ENCODE measurements at places on chromosomes 2 and 18.

DNA sequence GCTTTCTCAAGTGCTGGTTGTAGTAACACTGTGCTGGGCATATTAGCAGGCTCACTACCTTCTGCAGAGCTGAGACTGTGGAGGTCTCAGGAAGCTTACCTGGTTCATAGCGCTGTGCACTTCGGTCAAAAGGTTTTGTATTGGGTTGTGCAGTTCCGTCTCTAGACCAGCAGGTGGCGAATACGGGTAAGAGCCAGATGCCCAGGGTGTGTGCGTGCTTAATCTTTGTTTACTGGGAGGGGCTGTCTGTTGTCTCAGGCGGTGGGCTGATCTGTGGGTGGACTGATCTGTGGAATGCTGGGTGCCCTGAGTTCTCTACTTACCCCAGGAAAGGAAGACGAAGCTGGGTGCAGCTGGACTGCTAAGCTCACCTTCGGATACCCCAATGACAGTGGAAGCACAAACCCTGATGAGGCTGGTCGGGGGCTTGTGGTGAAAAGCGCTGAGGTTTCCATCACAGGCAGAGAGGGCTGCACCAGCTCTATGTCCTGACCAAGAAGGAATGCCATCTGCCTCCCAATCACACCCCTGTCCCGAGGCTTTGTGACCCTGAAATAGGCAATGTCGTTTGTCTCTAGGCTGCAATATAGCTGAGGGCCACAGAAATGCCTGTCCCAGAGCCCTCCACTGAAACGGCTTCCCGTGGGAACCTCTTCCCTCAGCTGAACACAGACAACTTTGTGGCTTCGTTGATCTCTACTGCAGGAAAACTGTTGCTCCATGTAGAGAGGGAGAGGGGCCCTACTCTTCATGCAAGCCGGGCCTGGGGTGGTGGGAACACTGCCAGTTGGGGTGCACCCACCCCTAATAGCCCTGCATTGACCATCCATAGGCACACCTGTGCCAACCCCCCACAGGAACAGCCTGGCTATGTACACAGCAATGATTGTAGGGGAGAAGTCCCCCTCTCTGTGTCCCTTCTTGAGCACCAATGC lies 45.9 kb upstream of the FAM117B start:
- peak; percentile 62 for DNase-seq

DNA sequence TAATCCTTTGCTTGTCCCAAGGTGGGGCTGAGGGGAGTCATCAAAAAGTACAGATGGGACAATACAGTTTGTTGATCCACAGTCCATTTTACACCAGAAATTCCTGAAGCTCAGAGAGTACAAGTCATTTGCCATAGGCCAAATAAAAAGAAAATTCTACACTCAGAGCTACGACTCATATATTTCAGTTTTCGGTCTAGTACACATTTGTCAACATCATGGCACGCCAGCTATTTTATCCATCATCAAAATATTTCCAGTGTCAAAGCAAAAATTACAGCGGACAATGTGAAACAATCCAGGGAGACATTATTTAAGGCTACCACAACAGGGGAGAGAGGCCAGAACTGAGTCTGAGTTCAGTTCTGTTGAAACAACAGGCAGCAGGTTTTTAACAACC lies 587.5 kb upstream of the DSEL start:
- DNase-seq: peak; percentile 40

GRCh38 chr2:40208463-40208862 lies 243.4 kb downstream of the SLC8A1 start:
- no peak for DNase-seq

DNA sequence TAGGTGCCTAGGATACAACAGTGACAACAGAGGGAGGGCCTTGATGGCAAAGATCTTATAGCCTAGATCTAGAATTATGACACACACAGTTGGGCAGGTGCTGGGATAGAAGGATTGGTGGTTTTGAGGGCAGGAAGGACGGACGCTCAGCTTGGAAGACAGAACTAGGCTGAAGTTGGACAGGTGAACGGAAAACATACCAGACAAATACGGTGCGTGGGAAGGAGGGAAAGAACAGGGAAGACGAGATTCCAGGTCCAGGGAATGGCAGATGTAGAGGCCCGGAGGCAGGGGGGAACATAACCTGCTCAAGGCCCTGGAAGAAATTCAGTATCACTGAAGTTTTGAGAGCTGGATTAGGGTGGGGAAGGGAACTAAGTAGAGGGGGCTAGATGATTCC lies 40.8 kb downstream of the CRACDL start:
- no peak for DNase-seq

DNA sequence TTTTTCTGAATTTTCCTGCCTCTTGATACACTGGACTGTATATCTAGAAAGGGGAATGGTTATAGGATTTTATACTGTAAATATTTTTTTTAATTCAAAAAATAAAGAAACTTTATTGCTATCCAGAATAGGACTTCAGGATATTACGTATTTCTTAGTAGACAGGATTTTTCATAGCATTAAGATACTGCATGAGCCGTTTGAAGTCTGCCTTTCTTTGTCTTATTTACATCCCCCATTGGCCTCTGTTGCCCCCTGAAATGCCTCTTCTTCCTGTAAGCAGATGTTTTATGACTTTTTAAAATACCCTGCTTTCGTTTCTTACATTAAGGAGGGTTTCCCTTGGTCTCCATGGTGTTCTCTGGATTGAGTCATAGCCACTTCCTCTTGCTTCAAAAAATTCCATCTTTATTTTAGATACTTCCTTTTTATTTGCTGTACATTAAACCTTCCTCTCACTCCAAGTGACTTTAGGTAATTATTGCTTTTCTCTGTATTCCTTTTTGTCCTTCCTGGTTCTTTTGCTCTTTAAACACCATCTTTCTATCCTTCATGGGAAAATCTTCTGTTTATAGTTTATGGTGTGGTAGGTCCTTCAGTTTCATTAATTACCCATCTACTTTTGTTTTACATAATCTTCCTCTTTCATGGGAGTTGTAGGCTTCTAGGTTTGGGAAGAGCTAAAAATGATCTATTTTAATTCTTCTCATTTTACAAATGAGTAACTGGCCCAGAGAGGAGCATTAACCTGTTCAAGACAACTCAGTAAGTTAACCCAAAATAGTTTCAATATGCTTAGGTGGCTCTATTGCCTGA lies 72.6 kb downstream of the ZNF532 start:
- DNase-seq: peak; percentile 47

GRCh38 chr2:80299661-80300060 lies 4.9 kb downstream of the LRRTM1 start:
- no peak for DNase-seq

- no peak for DNase-seq
Measured at GRCh38 chr2:240309214-240309613, 126.2 kb upstream of the GPC1 start.

DNA sequence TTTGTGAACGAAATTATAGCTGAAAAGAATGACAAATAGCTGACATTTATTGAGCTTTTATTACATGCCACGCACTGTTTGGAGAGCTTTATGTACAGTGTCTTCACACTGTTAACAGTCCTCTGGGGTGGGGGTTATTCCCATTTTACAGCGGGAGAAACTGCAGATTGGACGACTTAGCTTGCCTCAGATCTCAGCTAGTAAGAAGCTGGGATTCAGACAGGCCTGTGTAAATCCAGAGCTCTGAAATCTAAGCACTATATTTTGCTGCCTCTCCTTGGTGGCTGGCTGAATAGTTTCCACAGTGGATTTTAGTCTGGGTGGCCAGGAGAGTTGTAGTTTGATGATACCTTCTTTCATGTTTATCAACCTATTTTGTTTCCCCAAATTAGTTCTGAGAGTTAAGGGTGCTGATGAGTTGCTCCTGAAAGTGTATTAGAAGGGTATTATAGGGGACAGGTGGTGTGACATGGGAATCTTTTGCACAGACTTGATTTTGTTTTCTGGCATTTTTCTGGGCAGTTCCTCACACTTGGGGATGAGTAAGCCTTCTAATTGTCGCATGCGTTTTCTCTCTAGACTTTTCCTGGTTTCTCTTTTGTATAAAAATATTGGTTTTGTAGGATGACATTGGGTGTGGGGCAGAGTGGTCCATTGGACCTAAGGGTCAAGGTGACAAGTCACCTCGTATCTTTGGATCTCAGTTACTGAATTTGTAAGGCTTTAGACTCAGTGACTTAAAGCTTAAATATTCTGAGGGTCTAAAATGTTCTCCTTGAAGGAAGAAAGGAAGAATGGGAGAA lies 1.5 kb downstream of the ACSL3 start:
- peak; percentile 53 for DNase-seq

GRCh38 chr2:1868683-1869141 lies 124.4 kb upstream of the PXDN start:
- DNase-seq: no peak

DNA sequence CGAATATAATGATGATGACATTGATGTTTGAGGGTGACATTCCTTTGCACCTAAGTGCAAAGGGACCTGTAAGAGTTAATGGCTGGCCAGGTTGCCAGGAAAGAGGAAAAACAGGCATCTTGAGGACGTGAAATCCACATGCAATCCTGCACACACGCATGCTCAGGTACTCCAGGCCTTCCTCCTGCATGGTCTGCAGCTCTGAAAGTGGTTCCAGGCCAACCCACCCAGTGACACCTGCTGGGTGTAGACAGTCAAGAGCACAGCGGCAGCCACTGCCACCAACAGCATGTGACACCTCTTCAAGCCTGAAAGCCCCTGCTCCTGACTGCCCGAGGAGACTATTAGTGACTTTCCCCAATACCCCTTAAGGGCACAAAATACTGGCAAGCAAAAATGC lies 101.6 kb downstream of the PIEZO2 start:
- no peak for DNase-seq

DNA sequence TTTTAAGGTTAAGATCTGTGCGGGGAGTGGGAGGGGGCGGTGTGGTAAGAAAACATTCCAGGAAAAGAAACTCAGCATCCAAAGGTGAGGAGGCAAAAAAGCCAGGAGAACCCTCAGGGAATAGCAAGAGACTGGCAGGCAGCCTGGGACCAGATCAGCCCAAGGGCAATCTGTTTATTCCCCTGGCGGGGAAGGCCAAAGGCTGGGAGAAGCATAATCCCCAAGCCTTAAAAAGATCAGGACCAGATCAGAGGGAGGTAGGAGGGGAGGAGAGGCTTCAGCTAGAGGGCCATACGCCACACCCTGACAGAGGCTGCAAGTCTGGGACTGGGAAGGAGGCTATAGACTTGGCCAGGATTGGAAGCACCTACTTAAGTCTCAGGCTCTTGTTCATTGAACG lies 163.0 kb upstream of the PXDN start:
- DNase-seq: no peak

DNA sequence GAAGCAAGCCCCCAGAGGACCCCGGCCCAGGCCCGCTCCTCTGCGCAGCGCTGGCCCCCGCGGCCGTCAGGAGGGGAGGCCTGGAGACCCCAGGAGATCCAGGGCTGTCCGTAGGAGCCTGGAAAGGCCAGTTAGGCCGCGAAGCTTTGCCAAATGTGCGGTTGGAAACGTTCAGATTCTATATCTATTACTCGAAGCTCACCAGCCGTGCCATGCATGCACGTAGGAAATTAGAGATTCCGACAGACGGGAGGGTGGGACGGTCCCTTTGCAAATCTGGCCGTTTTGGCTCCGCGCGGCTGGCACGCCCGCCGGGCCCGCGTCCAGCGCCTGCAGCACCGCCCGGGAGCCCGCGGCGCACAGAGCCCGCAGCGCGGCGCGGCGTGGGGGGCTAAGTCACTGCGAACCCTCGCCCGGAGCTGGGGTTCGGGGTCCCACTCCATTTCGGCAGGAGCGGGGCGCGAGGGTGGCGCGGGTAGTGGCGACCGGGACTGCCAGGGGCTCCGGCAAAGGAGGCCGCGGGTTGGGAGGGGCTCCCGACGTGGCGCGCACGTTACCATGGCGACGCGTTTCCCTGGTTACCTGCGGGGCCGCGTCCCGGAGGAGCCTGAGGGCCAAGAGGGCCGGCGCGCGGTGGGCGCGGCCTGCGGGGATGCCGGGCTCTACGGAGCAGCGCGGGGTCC lies 488.6 kb upstream of the SMIM21 start:
- DNase-seq: peak; percentile 1

GRCh38 chr2:20242727-20243377 lies 17.9 kb upstream of the SDC1 start:
- no peak for DNase-seq

DNA sequence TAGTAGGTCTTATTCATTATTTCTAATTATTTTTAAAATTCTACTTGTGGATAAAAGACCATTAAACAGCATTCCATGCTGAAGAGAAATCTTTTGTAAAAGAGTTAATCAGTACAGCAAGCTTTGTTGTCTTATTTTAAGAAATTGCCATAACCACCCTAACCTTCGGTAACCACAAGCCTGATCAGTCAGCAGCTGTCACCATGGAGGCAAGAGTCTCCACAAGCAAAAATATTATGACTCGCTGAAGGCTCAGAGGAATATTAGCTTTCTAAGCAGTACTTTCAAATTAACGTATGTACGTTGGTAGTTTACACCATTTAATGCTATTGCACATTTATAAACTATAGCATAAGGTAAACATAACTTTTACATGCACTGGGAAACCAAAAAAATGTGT lies 650.5 kb upstream of the LINC00305 start:
- DNase-seq: no peak

GRCh38 chr2:190959911-190960788 lies 53.8 kb downstream of the STAT1 start:
- no peak for DNase-seq

- peak; percentile 17 for DNase-seq
Measured at GRCh38 chr18:69172046-69172445, 228.6 kb upstream of the DOK6 start.

DNA sequence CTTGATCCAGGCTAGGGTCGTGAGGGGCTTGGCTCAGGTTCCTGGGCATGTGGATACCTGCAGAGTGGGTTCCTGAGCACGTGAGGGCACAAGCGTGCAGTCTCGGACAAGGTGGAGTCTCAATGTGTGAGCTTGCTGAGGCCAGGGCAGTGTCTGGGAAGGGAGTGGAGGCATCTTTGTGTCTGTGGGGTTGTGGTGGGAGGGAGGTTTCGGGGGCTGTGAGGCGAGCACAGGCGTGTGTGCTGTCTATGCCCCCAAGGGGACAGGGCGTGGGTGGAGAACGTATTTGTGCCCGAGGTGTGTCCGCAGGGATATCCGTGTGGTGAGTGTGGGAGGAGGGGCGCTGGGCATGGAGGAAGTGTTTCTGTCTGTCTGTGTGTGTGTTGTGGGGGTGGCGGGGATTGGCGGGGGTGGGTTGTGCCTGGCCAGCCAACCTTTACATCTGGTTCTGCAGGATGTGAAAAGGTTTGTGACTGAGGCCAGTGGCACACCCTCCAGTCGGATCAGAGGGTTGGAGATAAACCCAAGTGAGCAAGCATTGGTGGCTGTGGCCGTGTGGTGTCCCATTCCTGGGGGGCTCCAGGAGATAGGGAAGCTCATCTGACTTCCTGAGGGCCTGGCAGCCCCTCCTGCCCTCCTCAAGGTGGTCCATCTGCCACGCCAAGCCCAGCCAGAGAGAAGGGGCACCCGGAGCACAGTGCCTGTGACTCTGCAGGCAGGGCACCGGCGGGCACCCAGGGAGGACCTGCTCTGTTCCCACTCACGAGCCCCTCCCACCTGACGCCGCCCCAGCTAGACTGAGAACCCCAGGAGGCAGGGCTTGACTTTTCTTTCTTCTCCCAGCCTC lies 57.1 kb downstream of the ZFP36L2 start:
- no peak for DNase-seq

- no peak for DNase-seq
Measured at GRCh38 chr2:174607989-174608865, 10.6 kb upstream of the WIPF1 start.

All from AG10803 (cell line).